ENCODE measurements at places on chromosomes 7 and 10.

- no peak for DNase-seq
These were observed 163.9 kb downstream of the JCAD start for GRCh38 chr10:29895456-29895855.

DNA sequence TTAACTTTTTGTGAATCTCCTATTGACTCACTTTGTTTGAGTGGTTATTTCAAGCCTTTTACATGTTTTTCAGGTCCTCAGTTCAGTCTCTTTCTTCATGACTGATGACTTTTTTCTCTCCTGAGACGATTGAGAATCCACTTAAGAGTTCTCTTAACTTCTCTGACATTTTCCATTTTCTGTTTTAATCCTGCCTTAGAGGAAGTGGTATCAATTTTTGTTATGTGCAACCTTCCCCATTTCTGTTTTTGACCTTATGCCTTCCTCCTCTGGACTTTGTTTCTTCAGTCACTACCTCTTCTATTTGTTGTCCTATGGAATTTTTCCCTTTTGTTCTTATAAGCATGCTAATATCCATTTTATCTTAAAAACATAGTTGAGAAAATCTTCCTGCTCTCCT is 2.4 kb downstream of the PSMC2 start:
- no peak for DNase-seq

DNA sequence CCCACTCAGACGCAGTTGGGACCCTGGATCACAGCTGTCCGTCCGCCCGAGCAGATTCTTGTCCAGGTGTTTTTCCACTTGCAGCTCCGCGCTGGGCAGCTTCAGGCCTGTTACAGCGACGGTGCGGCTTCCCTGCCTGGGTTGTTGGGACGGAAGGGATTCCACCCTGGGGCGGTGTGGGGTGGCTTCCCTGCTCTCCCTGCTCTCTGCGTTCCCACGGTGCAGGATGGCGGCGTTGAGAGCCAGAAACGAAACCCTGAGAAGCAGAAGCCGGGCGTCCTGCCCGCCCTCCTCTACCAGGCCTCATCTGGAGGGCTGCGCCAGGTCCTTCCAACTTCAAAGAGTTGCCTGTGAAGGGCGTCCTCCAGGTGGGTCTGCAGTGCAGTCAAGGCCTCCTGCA is 194.4 kb downstream of the ADARB2 start:
- DNase-seq: no peak

DNA sequence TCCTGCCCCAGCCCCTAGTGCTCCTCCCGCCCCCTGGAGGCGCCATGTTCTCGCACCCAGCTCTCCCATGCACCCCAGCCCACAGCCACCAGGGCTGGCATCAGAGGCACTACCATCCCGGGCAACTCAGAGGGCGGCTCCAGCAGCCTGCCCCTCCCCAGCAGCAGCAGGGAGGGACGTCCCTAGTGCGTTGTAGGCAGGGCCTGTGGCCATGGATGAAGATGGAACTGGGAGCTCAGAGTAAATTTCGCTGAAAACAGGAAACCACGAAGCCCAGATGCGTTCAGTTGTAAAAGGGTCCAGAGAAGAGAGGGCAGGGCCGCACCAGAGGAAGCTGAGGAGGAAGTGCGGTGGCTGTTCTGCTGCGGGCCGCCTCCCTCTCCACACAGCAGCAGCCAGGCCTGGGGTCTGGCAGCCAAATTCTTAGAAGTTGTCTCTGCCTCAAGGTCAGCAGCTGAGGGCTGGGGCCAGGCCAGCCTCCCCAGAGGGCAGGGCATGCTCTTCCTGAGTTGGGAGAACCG is 24.6 kb downstream of the VSIR start:
- no peak for DNase-seq

DNA sequence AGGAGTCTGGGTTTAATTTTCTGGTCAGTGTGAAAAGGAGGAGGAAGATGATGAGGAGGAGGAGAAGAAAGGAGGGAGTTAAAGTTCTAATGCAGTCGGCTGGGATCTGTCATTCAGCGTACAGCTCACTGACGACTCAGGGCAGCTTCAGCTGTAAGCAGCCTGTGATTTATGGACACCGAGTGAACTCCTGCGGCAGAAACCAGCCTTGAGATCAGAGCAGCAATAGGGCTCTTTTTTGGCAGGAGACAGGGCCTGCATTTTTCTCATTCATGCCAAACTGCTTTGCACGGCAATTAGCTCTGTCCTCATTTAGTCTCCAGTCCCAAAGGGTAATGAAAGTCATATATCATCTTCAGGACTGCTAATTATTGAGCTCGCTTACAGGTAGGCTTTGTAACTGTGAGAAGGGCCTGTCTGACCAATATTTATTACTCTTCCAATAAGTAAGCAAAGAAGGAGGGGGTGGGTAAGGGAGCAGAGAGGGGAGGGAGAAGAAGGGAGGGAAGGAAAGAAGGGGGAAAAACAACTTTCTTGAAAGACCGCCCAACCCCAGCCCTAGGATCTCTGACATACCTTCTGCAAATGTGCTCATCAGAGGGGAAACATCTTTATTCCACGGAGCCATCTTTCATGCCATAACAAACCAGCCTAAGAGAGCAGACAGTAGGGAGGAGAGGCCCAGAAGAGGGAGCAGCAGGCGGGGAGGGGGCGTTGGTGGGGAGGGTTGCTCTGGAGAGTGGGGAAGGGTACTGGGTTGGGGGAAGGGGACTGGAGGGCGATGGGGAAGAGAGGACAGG is 48.1 kb upstream of the COMTD1 start:
- no peak for DNase-seq

GRCh38 chr7:81408728-81409127 is 361.1 kb downstream of the HGF start:
- DNase-seq: no peak

DNA sequence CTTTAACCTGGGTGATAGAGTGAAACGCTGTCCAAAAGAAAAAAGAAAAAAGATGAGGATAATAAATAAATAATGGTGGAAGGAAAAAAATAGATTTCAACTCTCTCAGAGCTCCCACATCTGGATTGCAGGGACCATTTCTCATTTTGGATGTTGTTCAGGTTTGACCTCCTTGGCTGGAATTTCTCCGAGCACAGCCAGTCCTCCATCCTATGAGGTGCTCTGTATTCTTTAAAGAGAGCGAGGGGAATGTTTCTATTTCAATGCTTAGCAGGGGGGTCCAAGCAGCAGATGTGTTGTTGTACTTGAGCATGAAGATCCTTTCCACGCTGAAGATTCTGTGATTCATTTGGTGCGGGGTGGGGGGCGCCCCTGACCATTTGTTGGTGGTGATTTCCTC is 17.7 kb upstream of the SEPHS1 start:
- DNase-seq: no peak

DNA sequence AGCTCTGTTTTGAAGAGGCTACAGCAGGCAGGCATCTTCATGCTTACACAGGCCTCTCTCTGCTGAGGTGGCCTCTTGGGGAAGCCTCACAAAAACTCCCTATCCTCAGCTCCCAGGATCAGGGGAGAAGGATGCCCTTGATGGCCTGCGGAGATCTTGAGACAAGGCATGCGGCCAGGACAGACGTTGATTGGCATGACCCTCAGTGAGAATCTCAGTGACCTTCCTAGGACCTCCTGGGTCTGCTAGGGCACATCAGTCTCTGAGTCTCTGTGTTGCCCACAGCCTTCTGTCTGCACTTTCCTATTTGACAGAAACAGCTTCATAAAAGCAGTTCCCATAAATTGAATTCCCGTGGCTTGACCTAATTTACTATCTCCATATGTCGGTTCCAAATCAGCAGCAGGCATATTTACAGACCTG is 1005.8 kb upstream of the C7orf33 start:
- DNase-seq: no peak

DNA sequence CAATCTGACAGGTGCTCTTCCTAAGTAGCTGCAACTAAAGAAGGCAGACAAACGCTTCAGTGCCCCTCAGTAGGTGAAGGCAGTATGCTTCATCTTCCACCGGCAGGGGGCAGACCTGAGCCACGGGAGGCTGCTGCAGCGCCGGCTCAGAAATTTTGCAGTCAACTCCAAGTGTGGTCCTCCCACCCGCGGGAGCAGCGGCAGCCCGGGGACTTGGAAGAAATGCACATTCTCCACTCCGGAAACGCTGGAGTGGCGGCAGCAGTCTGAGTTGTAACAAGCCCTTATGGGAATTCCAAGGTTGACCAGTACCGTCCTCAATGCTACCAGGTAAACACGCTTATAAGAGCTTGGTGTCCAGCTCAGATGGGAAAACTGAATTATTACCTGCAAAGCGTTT is 3.4 kb downstream of the IGFBP3 start:
- peak; percentile 64 for DNase-seq

GRCh38 chr7:74293577-74293908 is 4.3 kb downstream of the CLIP2 start:
- no peak for DNase-seq

- DNase-seq: no peak
These were observed 972.2 kb upstream of the MBL2 start for GRCh38 chr10:53744746-53745145.

GRCh38 chr7:102096012-102096332 is 190.7 kb upstream of the SH2B2 start:
- DNase-seq: no peak

GRCh38 chr10:92942226-92942625 is 93.9 kb downstream of the EXOC6 start:
- no peak for DNase-seq

DNA sequence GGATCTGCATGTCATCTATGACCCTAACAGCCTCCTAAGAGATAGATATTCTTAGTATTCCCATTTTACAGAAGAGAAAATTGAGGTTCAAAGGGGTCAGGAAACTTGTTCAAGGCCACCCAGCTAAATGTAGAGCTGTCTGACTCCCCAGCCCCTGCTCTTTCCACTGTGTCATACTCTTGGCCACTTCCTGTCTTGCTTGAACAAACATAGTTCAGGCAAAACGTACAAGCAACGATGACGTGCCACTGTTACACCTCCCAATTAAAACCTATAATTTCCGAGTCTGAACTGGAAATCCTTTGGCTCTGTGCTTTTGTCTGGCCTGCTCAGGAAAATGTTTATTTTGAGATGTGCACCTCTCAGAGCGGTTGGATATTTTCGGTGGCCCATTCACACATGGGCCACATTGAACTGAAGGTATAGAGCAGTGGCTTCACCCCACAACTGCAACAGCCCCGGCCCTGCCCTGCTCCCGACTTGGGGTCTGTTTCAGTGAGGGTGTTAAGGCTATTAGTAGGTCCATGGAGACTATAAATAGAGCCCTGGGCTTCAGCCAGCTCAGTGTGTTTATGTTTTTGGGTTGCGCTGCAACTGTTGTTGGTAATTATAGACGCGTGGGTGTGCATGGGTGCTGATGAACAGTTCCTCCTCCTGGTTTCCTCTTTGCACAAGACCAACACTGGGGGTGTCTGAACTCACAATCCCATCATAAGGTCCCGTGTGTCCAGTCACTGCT is 172.3 kb upstream of the ADO start:
- no peak for DNase-seq

DNA sequence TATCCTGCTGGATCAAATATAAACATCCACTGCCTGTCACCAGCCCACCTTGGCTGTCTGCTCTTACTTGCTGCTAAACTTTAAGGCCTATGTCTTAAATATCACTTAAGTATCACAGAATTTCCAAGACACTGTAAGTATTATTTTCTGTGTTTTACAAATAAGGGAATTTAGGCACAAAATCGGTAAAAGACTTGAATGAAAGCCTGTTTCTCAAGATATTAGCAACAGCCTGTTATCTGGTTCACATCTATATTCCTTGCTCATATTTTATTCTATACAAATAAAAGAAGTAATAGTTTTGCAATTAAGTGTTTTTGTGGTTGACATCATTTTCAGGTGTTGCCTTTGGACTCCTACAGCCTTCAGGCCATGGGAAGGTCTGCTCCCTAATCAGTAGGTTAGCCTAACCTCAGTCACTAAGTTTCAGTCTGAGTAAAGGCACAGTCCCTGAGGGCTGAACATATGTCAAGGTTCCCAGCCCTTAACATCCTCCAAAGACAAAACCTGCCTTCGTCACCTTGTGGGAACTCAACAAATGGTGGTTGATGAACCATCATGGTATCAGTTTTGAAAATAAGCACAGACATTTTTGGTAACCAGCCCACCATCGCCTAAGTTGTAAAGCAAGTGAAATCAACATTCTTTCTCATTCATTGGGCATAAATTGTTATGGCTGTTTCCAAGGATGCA is 127.1 kb downstream of the CREB5 start:
- no peak for DNase-seq

DNA sequence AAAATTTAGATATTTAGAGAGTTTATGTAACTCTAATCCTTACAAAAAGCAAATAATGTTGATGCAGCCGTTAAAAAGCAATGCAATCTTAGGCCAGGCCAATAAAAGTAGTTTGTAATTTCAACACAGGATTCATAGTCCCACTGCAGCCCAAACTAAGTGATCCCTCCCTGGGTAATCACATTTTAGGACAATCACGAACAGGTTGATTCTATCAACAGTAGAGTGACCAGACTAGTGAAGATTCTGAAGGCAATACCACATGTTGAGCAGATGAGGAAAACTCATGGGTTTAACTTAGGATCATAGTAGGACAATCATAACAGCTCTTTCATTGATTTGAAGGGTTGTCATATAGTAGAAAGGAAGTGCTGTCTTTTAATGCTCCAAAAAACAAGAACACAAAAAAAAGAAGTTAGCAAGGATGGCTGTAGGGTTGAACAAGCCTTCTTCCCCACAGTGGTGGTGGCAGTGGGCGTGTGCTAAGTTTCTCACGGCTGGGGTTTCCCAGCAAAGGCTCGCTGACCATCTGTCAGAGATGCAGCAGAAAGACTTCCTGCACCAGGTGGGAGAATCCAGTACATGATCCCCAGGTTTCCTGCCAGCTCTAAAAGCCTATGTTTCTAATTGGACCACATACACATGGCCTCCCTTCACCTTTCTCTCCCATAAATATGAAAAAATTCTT is 212.2 kb downstream of the CHRM2 start:
- DNase-seq: no peak

- DNase-seq: no peak
These were observed 158.6 kb upstream of the CHRM2 start for GRCh38 chr7:136709876-136710275.

GRCh38 chr7:11317766-11318165 is 344.1 kb downstream of the PHF14 start:
- DNase-seq: no peak

DNA sequence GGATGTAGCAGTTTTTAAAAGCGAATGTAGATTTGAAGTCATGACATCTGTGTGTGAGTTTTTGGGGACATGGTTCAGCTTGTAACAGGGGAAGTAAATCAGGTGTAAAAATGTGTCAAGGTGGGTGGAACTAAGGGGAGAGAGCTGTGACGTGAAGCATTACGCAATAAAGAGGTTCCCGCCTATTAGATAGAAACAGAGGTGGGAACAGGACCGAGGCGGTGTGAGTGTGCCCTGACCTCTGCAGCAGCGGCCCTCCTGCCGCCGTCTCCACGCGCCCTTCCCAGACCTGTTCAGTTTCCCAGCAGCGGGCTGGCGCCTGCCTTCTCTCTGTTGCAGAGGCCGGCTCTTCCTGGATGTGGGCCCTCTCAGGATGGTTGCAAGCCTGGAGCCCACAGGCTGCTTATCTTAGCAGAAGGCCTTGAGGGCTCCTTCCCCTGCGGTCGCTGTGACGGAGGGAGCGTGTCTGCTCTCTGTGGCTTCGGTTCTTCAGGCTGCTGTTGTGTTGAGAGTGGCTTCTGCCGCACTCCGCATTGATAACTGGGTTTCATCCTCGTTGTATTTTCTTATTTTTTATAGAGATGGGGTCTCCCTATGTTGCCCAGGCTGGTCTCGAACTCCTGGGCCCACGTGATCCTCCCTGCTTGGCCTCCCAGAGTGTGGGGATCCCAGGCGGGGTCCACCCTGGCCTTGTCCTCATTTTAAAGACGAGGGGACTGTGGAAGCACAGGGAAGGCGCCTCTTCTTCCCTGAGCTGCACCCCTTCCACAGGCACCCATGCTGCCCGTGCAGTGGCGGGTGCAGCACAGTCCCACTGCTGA is 65.0 kb downstream of the DNAJB6 start:
- DNase-seq: no peak
